ENCODE measurements at places on chromosomes 3 and 15.

GRCh38 chr3:146283781-146284445 lies 33.0 kb upstream of the PLSCR4 start:
- DNase-seq: no peak

DNA sequence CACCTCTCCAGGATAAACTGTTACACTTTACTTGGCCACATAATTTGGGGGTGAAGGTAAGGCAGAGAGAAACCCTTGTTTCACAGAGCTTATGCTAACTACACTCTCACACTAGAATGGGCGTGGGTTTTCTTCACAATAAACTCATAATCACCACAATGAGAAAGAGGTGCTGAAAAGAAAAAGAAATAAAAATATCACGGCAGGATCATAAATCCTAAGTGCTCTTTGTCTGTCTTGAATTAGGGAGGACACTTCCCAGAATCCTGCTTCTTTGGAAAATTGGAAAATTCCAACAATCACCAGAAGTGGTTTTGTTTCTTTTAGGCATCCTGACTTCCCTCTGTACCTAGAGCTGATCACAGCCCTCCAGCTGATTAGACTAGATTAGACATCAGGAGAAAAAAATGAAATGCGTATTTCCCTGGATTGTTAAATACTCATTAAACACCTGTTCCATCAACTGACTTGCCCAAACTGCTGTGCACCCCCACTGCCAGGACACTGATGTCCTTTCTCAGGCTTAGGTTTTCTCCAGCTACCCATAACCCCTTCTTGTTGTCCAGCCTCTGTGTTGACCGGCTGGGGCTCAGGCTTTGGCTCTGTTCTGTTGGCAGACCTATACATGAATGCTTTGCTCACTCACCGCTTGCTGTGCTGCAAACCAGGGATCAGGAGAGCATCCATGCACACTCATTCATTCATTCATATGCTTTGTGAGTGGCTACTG lies 41.6 kb upstream of the ACKR4 start:
- no peak for DNase-seq

GRCh38 chr15:77352887-77353286 lies 67.0 kb downstream of the PEAK1 start:
- no peak for DNase-seq

DNA sequence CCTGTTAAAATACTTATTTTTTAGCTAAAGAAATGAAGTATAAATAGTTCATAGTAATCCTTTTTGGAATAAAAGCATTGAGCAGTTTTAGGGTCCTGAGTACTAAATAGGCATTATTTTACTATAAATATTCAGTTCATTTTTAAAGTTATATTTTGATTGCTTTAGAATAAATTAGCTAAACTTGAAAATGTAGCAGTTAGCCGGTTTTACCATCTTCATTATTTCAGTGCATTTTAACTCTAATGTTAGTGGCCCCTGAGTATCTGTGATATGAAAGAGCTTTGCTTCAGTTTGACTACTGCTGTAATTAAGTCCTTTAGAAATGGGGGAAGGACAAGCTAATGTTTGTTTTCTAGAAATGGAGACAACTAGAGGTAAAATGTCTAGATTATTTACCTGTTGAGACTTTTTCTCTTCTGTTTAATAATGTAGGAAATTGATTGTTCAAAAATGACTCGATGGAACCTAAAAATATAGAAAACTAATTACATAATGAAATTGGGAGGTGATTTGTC lies 3.6 kb downstream of the SMC4 start:
- no peak for DNase-seq

GRCh38 chr3:172320468-172320867 lies 127.8 kb downstream of the GHSR start:
- no peak for DNase-seq

DNA sequence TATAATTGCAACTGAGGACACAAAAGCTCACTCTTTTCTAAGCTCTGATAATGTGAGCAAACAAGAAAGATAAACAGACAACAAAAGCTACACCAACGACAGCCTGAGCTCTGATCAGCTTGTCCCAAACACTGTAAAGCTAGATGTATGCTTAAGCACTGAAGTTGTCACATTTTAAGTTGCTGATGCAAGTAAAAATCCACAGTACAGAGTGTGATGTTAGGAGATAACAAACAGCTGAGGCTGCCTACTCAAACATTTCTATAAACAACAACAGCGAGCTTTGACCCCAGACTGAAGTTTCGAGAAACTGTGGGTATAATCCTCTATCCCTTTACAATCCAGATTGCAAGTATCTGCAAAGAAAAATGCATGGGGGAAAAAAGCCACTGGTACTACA lies 10.7 kb downstream of the MTHFS start:
- DNase-seq: no peak

- DNase-seq: no peak
Measured at GRCh38 chr3:41882956-41883355, 78.9 kb downstream of the ULK4 start.

GRCh38 chr3:17551333-17551732 lies 191.1 kb downstream of the TBC1D5 start:
- DNase-seq: no peak

Data from caudate nucleus (tissue), 63 donors.